Stimulated activated CD4-positive, alpha-beta T cell treated with anti-CD3 and anti-CD28 coated beads, Interleukin-12 subunit alpha, Interleukin-12 subunit beta, amount 100 ng/mL, for 4 hours (primary cell): ENCODE measurements at places on chromosomes 5 and 9.

DNA sequence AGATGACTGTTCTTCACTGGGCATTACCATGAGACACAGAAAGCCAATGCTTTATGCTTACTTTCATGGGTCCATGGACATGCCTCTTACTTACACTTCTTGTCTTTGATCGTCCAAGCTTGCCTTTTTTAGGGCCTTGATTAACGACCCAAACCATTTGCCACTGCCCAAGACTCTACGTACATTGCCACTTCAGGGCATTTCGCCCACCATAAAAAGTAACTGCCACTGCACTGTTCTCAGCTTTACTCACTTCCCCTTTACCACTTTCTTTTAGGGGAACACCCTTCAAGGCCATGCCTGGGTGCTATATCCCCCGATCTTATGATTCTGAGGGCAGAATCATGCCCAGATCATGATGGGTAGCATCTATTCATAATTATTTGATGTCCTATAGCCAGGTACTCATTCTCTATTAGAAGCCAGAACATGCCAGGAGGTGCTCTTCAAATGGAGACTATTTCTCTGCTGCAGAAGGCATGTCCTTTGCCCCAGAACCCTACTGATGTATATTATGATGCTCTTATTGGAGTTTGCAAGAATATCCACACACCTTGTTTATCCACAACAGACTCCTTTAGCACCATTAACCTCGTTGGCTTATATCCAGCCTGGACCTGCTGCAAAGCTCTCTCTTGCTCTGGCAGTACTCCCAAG is 64.1 kb upstream of the RAD23B start:
- no peak for DNase-seq

DNA sequence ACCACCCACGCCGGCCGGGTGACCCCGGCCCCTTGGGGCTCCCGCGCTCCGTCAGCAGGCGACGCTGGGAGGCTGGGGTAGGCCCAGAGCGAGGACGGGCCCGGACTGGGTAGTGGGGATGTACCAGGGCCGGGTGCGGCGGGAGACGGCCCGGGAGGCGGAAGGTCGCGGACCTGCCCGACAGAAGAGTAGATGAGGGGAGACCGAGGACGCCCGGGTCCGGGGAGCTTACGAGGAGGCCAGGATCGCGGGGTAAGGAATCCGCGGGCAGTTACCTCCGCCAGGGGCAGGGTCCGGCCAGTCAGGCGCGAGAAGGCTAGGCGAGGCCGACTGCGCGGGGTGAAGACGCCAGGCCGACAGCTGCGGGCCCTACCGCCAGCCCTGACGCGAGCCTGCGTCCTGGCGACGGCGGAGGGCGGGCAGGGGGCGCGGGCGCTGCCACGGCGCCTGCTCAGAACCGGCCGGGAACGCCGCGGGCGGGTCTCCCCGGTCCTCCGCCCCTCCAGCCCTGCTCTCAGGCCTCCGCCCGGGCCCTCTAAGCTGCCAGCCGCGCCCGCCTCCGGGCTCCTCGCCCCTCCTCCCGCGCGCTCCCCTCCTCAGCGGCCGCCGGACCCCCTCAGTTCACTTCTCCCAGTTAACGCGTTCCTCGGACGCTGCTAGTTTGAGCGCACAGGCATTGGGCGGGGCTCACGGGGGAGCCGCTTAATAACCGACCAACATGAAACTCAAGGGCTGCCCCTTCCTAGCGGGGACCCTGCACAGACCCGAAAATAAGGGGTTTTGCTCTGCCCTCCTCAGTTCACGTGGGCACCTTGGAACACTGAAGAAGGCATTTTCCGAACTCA is at the start of gene CPLANE1:
CPLANE1 (minus strand) TSS at position 407 of the 845 bp plus-strand sequence. CDS start 1,678 bp downstream, outside the sequence.
- DNase-seq, result peak; percentile 58

- no peak for DNase-seq
Measured at GRCh38 chr5:153147891-153148623, 342.4 kb upstream of the GRIA1 start.

GRCh38 chr5:96509316-96509715 is 76.3 kb upstream of the PCSK1 start:
- no peak for DNase-seq

DNA sequence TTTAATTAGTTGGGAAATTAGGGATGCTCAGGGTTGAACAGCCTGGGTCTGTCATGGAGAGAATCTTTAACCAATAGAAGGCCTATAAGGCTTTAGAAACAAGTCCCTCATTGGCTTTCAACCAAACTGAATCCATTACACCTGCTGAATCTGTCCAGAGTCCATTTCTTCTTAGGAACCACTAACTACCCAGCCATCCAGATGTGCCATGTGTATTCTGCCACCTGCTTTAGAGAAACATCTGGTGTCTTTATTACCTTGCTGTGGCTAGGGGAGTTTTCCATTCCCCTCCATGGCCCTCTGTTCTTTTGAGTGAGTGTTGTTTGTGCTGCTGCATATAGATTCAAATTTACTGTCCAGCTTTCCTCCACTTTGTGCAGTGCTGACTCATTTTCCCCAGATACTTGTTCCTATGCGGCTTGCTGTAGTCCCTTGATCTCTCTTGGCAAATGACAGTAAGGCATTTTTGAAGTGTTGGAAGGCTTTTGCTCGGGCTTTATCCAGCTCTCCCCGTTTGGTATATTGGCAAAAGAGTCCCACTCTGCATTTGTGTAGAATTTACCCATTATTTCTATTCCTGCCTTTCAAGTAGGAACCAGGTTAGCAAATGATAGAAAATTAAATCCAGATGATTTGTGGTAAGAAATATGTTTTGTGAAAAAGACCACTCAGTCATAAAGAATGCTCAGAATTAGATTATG is 54.6 kb downstream of the NLN start:
- DNase-seq, result no peak

DNA sequence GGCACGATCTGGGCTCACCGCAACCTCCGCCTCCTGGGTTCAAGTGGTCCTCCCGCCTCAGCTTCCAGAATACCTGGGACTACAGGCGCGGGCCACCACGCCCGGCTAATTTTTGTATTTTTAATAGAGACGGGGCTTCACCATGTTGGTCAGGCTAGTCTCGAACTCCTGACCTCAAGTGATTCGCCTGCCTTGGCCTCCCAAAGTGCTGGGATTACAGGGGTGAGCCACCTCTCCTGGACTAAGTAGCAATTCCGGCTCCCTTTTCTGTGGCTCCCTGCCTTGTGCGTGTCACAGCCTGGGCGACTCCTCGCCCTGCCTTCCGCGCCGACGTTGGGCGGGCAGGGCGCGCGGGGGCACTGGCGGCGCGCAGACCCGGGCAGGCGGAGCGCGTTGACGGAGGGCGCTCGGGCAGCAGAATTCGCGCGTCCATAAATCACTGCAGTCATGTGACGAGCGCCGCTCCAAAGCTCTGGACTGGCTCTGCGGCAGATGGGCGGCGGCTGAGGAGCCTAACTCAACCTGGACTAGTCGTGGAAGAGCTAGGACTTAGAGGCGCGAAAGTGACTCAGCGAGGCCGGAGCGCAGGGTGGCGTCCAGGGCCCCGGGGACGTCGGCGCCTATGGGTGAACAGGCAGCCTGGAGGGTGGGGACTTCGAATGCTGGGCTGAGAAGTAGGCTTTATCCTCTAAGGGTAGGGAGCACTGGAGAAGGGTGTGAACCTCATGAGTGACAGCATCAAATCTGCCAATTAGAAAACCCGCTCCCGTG is 1.4 kb upstream of the CIZ1 start:
- peak; percentile 39 for DNase-seq

- no peak for DNase-seq
Measured at GRCh38 chr5:155844542-155844941, 482.4 kb upstream of the SGCD start.

DNA sequence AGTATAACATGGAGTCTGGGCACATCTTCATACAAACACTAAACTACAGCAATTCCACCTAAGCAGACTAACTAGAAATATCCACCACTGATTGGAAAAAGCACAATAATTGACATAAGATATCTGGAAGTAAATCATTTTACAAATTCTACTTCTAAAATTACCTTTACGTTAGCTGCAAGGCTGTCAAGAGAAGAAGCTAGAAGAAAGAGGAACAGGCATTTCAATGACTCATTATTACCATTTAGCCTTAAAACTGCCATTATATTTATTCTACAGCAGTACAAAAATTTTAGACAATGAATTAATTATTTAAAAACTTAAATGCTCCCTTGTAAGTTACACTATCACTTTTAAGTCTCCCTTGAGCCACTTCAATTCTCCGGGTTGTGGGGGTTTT is 43.4 kb upstream of the PLPP6 start:
- no peak for DNase-seq

GRCh38 chr5:159210846-159211245 is 1.5 kb upstream of the RNF145 start:
- DNase-seq, result no peak

DNA sequence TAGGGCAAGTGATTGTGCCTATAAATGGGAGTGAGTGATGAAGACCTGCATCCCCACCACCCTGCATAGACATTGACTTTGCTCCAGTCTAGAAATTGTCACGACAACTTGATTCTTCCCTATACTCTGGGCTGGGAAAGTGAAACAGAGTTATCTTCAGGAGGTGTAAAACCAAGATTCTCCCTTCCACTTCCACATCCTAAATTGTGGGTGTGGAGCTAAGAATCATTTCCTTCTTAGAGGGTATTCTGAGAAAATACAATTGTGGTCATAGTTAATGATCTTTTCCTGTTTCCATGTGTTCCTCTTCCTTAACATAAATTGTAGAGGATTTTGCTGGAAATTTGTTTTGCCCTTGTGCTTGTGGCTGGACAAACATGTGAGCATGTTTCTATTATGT is 96.8 kb upstream of the PJA2 start:
- DNase-seq, result no peak

DNA sequence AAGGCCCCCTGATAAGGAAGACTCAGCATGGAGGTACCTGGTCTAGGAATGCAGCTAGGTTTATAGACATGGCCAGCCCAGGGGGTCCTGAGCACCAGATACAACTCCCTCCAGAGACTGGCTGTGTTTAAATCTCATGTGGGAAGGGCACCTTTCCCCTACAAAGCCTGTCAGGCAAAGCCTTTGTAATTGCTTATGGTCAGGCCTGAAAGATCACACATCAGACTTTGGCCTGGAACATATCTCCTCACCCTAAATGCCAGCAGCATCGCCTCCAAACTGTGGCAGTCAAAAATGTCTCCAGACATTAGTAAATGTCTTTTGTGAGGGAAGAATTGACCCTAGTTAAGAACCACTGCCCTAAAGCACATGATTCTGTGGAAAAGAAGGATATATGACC is 51.6 kb upstream of the MACIR start:
- DNase-seq, result no peak

DNA sequence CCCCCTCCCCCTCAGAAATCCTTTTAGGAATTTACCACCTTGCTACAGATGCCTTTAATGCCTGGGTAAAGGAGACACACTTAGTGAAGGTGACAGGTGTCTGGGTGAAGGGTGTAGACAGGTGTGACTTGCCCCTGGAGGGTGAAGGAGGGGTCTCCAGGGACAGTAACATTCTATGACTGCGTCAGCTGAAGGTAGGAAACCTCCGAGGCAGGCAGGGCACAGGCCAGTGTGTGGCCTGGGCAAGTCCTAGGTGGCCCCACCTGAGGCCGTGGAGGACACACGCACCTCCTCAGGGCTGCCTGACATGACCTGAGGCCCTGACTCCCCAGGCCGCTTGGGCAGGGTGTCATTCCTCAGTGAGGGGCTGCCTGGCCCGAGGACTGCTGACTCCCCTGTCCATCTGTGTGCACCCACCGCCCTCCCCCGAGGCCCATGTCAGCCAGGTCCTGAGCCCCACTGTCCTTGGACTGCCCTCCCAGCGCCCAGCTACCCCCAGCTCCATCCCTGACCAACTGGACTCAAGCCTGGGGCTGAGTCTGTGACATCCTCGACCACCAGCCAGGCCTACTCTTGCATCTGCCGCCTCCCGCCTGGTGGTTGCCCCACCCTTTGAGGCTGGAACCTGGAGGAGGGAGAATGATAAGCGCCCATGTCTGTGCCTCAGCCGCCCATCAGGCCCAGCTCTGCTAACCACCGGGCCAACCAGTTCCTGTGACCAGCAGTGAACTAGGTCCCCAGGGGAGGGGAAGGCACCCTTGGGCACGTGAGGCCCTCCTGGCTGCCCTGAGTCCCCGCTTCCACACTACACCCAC is 18.4 kb downstream of the CARD19 start:
- DNase-seq, result no peak
